ENCODE measurements at places on chromosomes 12 and 14. TPM values are rescaled to one million over a fixed set of nuclear protein-coding genes. Genes with fewer than 3 reads are reported as not detected.

KRT79 gene
- not detected for total RNA-seq

TESPA1 gene
- total RNA-seq, result 0.27 TPM

SPIC gene
- total RNA-seq, result not detected

DNA sequence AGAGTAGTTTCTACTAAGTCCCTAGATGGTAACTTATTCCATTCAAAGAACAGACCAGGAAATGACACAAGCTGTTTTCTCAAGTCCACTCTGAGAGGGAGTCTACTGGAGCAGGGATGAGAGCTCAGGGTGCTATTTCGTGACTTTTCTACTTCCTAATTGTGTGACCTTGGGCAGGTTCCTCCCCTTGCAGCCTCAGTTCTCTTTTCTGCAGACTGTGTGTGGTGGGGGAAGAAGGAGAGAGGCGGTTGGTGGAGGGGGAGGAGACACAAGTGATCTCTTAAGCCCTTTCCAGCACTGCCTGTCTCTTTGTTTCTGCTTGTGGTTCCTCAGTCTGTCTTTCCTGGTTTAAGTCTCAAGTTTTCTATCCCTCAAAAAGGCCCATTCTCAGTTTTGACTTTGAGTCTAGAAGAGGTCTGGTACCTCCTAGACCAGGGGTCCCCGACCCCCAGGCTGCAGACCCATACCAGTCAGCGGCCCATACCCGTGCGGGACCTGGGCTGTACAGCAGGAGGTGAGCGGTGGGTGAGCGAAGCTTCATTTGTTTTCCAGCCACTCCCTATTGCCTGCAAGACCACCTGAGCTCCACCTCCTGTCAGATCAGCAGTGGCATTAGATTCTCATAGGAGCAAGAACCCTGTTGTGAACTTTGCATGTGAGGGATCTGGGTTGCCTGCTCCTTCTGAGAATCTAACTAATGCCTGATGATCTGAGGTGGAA is 10.7 kb downstream of the FGF6 start:
- no peaks in the 10 kb centered on the region for H3K4me1 ChIP-seq
- no peaks in the 10 kb centered on the region for H3K27me3 ChIP-seq
- H3K4me3 ChIP-seq, result no peak overlapping the region
- no peak for DNase-seq
- no peak overlapping the region for H3K27ac ChIP-seq

Measured in HCT116 (cell line).